ENCODE measurements at places on chromosomes 5 and 9.

DNA sequence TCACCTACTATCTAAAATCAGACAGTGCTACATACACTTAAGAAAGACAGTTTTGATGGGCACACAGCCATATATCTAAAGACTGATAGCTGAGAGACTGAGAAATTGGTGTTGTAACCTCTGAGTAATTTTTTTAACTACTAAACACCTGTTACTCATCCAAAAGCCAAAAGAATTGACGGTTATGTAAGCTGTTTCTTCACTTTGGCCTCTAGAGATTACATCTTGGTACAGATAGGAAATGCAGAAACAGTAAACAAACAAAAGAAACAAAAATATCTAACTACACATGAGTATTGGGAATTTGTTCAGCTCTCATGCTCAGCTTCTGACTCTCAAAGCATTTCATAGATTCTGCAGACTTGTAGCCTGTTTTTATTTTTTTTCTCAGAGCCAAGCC, 152.1 kb upstream of the GAS1 start:
- no peak for DNase-seq

- no peak for DNase-seq
Observed at GRCh38 chr9:90915693-90916092, 114.1 kb downstream of the SYK start.

GRCh38 chr5:30937070-30937469, 256.4 kb upstream of the CDH6 start:
- no peak for DNase-seq

GRCh38 chr5:10562201-10563109, 1.4 kb upstream of the ANKRD33B start:
- DNase-seq = no peak

Data from GM18507 (cell line).